ENCODE measurements at places on chromosomes 4 and X.

DNA sequence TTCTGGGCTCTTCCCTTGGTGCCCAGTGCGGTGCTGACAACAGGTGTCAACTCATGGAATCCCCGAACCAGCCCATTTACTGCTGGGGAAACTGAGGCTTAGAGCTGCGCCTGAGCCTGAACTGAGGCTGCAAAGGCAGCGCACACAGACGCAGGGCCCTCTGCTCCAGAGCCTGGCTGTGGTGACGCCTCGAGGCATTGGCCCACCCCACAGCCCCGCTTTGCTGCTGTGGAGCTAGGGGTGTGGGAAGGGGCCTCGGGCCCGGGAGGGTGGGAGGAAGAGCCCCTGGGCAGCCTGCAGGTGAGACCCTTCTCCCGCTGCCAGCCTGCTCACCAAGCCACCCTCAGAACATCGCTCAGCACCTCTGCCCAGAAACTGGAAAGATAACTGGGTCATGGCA lies 97.4 kb upstream of the LRPAP1 start:
- DNase-seq, result no peak

- DNase-seq, result peak; percentile 75
Observed at GRCh38 chr4:74117024-74117534, 18.1 kb upstream of the CXCL2 start.

DNA sequence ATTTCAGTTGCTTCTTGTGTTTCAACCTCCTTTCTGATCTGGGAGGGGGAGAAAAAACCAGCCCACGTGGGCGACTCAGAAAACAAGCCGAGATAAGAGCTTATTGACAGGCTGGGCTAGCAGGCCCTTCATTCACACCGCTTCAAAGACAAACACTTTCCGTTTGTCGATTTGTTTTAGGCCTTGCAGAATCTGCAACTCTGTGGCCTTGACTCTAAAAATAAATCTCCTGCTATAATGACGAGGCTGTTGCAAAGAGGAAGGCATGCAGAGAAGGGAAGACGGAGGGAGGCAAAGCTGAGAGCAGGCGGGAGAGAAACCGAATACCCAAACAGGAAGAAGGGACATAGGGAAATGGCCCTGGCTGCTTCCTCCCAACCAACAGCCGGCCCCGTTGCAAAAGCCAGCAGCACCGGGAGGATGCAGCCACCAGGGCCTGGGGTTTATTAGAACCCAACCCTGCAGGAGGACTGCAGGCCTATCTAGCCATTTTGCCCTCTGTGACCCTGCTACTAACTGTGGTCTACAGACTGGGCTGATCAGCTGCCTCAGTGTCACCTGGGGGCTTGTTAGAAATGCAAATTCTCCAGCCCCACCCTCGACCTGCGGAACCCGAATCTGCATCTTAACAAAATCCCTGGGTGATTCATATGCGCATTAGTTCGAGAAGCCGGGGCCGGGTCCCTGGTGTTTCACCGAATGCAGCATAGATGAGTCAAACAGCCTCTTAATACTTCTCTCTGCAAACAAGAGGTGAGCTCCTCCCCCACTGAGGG lies 325.5 kb downstream of the BCOR start:
- DNase-seq, result no peak

- DNase-seq, result no peak
Observed at GRCh38 chrX:68199062-68199848, 234.0 kb downstream of the OPHN1 start.

DNA sequence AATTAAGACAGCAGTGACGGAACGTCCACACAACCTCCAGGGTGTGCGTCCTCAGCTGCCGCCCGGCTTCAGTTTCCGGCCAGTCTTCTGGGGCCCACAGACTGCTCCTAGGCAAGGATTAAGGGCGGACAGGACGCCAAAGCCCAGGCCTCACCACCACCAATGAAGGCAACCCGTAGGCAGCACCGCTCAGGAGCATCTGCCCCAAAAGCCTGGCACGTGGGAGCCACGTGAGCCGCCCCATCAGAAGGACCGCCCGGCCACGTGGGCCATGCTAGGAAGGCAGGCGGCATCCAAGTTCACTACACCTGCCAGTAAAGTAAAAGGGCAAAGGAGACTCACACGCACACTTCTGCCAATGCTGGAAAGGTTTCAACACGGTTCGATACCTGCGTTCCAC lies 14.3 kb downstream of the FAM53A start:
- no peak for DNase-seq

- DNase-seq, result no peak
Observed at GRCh38 chr4:48891028-48891619, 15.4 kb downstream of the OCIAD2 start.

DNA sequence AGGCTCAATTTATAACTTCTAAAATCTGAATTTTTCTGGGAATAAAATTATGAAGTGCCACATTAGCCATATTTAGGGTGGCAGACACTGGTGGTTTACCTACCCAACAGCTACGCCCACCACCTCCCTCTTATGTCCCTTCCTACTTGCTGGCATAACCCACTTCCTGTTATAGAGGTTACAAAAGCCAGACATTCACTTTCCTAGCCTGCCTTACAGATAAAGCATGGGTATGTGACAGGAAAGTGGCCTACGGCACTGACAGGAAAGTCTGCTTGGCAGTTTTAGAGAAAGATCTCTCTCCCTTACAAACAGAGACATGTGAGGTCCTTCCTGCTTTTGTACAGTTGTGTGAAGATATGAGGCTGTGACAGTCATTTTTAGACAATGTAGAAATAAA lies 12.4 kb downstream of the DDX53 start:
- DNase-seq, result no peak

- DNase-seq, result no peak
Observed at GRCh38 chrX:43718956-43719355, 62.9 kb downstream of the MAOA start.

- no peak for DNase-seq
Observed at GRCh38 chrX:71992711-71993110, 82.1 kb downstream of the NHSL2 start.

- DNase-seq, result no peak
Observed at GRCh38 chrX:124719060-124719459, 372.7 kb downstream of the SH2D1A start.

DNA sequence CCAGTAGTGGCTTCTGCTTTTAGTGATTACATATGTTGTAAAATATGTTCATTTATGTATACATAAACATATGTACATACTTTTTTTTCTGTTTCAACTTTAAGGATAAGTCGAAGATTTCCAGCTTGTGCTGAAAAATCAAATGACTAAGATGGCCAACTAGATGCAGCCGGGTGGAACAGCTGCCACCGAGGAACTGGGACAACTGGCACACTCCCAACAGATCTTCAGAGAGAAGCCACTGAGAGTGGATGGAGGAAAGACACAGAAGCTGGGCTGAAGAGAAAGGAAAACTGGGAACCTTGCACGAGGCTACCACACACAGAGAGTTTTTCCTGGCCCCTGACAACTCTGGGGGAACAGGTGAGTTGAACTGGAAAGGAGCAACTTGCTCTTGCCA lies 207.5 kb downstream of the FAM47B start:
- DNase-seq, result no peak

DNA sequence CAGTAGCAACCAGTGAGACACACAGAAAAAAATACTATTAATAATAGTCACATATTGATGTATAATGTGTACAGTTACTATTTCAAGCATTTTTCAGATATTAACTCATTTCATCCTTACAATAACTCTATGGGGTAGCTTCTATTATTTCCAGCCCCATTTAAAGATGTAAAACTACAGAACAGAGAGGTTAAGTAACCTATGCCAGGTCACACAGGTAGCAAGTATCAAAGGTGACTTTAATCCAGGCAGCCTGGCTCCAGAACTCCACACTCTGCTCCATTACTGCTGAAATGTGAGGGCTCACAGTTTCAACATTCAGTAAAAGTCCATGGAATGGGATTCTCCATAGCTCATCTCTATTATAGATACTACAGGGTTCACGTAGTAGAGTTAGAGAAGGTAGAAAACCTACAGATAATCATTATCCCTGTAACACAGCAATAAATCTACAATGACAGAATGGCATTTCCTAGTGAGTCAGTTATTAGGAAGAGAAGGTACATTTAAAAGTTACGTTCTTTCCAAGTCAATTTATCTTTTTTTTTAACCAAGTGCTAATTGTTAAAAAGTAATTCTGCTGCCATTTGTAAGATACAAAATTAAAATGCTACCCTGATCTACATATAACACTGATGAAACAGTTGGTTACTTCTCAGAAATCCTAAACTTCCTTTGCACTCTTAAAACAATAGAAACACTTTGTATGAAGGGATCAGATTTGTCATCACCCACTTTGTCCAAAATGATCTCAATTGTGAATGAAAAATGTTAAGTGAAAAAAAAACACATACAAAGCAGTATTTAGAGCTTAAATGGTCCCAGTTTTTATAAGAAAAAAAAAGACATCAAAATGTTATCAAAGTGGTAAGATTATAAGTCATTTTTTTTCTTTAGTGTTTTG lies 18.7 kb downstream of the RELL1 start:
- no peak for DNase-seq

GRCh38 chrX:3713937-3714434 lies 537 bp upstream of the PRKX start:
- no peak for DNase-seq

GRCh38 chr4:93217431-93217830 lies 611.1 kb upstream of the ATOH1 start:
- no peak for DNase-seq

- DNase-seq, result no peak
Observed at GRCh38 chrX:32687379-32687778, 524.0 kb downstream of the DMD start.

DNA sequence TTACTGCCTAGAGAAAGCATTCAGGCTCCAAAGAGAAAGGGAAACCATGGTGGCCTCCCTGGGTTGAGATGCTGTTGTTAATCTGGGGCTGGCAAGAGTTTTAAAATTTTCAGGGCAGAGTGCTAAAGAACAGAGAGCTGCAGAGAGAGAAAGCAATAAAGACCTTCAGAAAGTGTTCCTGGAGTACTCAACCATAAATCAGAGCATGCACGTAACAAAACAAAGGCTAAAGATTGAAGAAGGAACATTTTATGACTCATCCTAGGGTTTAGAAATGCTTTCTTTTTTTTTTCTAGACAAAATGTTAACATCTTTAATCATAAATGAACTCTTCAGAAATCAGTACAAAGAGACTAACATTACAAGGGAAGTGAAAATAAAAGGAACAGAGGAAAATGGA lies 562.3 kb upstream of the NDST4 start:
- DNase-seq, result no peak

- DNase-seq, result no peak
Observed at GRCh38 chrX:47771473-47771872, 65.2 kb upstream of the ZNF81 start.

GRCh38 chr4:80322716-80323115 lies 12.8 kb upstream of the CFAP299 start:
- DNase-seq, result no peak

DNA sequence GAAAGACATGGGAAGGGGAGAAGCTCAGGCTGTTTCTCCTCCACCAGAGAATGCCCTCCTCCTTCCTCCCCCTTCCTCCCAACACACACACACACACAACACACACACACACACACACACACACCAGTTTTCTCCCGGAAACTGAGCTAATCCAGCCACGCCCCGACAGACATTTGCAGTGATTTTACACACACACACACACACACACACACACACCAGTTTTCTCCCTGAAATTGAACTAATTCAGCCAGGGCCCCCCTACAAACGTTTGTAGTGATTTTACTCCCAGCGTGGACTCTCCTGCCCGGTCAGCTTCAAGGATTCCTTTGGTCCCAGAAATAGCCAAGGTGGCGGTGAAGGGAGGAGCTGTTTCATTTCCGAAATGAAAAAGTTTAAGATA lies 32.9 kb upstream of the STX18 start:
- DNase-seq, result peak; percentile 68

DNA sequence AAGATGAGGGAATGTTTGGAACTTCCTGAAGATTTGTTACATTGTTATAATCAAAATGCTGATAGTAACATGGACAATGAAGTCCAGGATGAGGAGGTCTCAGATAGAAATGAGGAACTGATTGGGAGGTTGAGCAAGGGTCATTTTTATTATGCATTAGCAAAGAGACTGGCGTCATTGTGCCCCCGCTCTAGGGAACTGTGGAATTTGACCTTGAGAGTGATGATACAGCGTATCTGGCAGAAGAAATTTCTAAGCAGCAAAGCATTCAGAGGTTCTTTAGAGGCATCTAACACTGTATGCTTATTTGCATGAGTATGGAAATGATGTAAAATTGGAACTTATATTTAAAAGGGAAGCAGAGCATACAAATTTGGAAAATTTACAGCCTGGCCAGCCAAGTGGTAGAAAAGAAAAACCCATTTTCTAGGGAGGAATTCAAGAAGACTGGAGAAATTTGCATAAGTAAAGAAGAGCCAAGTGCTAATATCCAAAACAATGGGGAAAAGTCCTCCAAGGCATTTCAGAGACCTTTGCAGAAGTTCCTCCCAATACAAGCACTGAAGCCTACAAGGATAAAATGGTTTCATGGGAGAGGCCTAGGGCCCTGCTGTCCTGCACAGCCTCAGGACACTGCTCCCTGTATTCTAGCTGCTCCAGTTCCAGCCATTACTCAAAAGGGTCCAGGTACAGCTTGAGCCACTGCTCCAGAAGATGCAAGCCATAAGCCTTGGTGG lies 483.0 kb upstream of the NDST4 start:
- DNase-seq, result no peak

DNA sequence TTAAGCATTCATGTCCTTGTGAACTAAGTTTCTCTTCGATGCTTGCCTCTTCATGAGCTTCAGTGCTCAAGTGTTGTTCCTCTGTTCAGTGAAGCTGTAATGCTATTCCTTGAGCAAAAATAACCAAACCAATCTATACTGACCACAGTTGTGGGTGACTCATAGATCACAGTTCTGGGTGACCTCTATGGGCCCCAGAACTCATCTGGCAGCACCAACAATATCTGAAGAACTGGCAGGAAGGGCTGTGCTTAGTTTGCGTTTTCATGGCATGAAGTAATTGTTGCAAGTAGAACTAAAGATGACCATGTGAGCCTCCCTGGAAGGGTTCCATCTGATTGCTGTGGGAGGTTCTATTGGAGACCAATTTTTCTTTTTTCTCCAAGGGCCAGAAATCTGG lies 106.2 kb downstream of the CCNG2 start:
- DNase-seq, result no peak

- DNase-seq, result no peak
Observed at GRCh38 chr4:60259781-60260180, 940.3 kb upstream of the ADGRL3 start.

GRCh38 chrX:103477496-103477895 lies 41.8 kb downstream of the RAB40A start:
- DNase-seq, result no peak

GRCh38 chr4:173170182-173170778 lies 1.7 kb downstream of the GALNT7 start:
- no peak for DNase-seq

- DNase-seq, result no peak
Observed at GRCh38 chr4:188190461-188190860, 51.2 kb downstream of the TRIML1 start.

GRCh38 chr4:129218360-129218759 lies 122.4 kb downstream of the C4orf33 start:
- no peak for DNase-seq

- no peak for DNase-seq
Observed at GRCh38 chr4:120672558-120673147, 249.9 kb downstream of the PRDM5 start.

Data from prostate gland (tissue), 2 donors.